ENCODE measurements at places on chromosomes 5 and 9.

DNA sequence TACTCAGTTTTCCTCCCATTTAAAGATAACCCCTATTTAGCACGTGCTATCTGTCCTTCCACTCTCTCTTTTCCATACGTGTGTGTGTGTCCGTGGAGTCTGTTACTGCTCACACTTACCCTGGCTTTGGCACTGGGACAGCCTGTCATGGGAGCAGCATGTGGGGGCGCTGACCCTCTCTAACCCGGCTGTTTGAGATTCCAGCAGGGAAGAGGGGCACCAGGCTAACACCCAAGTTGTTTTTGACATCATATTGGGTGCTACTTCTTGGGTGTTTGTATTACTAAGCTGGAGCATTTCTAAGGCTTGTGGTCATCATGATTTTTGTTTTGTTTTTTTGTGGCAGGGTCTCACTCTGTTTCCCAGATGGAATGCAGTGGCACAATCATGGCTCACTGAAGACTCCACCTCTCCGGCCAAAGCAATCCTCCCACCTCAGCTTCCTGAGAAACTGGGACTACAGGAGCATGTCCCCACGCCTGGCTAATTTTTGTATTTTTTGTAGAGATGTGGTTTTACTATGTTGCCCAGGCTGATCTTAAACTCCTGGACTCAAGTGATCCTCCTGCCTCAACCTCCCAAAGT lies 56.9 kb upstream of the SIMC1 start:
- no peak for DNase-seq

GRCh38 chr9:15211160-15211814 lies 95.7 kb downstream of the TTC39B start:
- peak; percentile 30 for DNase-seq

- no peak for DNase-seq
Observed at GRCh38 chr9:94864862-94865509, 138.5 kb downstream of the AOPEP start.

DNA sequence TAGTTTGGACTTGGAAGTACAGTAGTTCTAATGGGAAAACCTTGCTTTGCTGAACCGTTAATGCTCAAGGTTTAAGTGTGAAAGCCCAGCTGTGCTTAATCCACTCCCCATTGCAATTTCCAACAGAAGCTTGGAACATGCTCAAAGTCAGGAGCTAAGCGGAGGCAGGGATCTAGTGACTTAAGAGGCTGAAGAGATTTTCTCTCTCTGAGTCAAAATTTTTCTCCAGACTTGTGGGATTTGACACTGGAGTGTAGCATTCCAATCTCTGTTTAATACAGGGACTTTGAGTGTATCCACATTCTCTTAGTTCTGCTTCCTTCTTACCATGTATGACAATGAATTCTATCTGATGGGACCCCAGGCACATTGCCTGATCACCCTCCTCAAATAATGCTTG lies 471.8 kb downstream of the KIF4B start:
- no peak for DNase-seq

DNA sequence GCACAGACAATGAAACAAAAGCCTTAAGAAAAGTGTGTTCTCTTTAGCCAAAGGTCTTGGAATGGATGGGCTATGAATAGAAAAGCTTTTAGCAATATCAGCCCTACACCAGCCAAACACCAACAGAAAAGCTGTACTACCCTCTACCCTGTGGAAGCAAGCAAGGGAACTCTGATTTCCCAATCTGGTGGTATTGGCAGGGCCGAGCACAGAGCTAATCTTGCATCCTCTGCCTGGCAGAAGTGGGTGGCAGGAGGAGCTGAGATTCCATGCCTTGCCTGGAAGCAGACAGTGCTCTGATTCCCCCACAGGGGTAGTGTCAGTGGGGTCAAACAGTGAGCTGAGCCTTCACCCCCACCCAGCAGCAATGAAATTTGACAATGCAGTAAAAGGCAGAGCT lies 29.6 kb upstream of the ZNF782 start:
- DNase-seq, result no peak

DNA sequence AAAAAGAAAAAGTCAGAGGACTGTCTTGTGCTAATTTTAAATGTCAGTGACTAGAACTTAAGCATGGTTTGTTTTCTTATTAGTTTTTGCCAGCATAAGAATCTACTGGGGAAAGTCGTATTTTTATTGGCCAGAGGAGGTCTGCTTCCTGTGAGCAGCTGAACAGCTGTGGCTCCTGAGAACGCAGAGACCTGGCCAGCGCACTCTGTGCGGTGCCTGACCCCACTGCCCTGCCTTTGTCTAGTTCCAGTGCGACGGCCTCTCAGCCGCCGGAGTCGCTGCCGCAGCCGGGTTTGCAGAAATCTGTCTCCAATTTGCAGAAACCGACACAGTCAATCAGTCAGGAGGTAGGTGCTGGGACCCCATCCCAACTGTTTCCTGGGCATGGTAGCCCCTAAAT lies 42.5 kb downstream of the PRRC2B start:
- DNase-seq, result no peak

DNA sequence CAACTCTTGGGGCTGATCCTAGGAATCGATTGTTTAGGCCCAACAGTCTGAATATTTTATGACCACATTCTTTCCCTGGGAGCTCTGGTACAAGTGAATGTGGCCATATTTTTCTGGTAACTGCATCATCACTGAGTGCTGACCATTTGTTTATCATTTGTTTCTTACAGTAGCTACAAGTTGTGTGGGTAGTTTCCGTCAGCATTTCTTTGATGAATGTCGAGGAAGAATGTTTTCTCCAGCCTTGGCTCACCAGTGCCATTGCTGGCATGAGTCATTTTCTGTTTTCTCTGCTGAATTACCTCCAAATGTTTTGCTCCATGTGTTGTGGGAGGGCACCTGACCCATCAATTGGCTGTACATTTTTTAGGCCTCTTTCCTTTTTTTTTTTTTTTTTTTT lies 14.1 kb upstream of the CARD19 start:
- no peak for DNase-seq

GRCh38 chr5:174231956-174232487 lies 186.5 kb downstream of the NSG2 start:
- no peak for DNase-seq

DNA sequence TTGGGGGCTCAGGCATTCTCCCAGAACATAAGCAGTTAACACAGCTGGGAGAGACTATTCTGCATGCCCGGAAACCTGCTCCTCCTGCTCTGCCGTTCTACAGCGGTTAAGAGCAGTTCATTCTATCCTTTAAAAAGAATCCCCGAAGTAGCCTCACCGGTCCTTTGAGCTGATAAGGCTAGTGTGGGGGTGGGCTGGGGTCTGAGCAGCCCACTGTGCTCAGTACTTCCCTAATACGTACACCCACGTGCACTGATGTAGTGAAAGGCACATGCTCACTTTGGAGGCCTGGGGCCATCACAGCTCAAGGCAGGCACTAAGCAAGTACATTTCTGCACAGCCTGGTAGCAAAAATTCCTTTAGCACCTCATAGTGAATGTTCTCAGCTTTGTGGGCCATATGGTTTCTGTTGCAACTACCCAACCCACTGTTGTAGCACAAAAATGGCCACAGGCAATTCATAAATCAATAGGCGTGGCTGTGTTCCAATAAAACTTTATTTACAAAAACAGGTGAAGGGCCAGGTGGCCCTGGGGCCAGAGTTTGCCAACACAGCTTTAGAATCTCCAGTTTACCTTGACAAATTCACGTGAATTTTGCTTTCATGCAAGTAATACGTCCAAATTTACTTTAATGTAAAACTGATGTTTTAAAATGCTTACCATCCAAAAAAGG lies 136.4 kb downstream of the ZNF354C start:
- DNase-seq, result no peak

DNA sequence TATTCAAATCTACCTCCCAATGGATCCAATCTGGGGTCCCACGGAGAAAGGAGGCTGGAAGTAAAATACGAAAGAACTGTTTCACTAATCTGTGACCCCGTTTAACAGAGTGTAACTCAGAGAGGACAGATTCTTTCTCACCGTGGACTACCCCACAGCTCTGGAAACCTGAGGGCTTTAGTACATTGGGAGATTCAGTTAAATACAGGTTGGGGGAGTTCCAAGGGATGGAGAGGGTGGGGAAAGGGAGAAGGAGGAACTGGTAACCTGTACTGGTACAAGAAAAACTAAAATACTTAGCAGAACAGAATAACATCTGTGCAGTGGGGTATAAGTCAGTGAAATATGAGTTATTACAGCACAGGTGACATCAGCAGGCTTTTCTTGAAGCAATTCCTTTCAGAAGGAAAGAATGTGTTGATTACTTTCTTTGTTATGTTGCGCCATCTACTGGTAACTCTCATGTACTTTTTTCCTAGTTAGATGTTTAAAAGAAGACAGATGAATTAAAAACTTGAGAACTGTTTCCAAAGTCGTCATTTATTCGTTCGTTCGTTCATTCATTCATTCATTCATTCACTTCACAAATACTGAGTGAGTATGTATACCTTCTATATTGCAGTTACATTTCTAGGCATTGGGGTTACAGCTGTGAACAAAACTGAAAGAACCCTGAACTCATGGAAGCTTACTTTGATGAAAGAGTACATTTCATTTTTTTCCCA lies 30.0 kb upstream of the STOM start:
- no peak for DNase-seq

DNA sequence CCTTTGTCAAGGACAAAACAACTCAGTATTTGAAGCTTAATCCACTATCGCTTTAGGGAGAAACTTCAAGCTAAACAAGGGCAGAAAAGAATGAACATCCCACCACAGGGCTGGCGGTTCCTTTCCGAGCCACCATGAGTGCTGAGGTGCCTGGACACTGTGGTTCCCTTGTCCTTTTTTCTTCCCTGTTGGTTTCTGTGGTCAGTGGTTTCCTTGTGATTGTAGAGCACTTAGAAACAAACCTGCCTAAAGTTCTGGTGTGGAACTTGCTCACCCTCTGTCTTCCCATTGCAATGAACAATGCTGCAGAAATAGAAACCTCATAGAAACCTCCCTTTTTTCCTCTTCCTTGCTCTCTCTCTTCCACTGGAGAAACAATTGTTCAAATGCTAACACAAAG lies 79.3 kb upstream of the TBC1D2 start:
- DNase-seq, result no peak

- no peak for DNase-seq
Observed at GRCh38 chr5:38456657-38457399, 99.6 kb downstream of the LIFR start.

DNA sequence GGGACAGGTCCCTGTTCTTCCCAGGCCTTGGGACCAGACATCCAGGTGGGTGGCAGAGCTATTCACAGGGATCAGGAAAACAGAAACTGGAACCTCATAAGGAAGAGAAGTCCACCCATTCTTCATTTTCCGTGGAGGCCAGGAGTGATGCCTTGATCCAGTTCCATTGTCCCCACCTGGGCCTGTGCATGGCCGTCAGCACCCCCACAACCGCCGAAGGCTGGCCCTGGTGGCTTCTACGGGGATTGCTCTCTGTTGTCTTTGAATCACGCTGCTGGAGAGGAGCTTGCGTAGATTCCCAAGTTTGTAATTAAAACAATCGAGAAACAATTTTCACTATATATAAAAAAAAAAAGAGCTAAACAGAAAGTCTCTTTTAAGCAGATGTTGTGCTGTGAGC lies 134.4 kb downstream of the MVB12B start:
- no peak for DNase-seq

DNA sequence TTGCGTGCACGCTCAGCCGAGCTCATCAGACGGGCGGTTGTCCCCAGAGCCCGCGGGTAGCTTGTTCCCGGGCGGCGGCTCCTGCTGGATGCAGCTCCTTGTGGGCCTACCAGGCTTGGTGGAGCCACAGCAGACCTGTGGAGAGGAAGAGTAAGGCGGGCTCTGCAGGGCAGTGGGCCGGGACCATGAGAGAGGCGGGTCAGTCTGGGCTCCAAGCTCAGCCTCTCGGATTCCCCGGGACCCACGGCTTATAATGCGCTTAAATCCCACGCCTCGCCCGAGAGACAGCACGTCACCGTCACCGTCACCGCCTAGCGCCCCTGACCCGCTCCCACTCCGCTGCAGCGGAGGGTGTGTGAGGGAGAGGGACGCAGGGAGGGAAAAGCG lies 1.9 kb upstream of the ANKRD18A start:
- no peak for DNase-seq
